ENCODE measurements at places on chromosomes 13 and 19. TPM values are rescaled to one million over a fixed set of nuclear protein-coding genes. Genes with fewer than 3 reads are reported as not detected.

GRCh38 chr19:49011194-49011593 lies 5.7 kb downstream of the LHB start:
- no peaks in the 10 kb centered on the region for H3K4me1 ChIP-seq
- peaks cover 38% of the 10 kb centered on the region for H3K36me3 ChIP-seq
- no peak for DNase-seq
- H3K27me3 ChIP-seq, result no peaks in the 10 kb centered on the region

- H3K27me3 ChIP-seq, result peaks cover 3% of the 10 kb centered on the region
- no peak overlapping the region for H3K4me3 ChIP-seq
- no peak overlapping the region for H3K27ac ChIP-seq
- no peaks in the 10 kb centered on the region for H3K4me1 ChIP-seq
- DNase-seq, result no peak
Measured at GRCh38 chr19:33634361-33635091, 12.8 kb downstream of the CHST8 start.

GRCh38 chr13:41563984-41564365 lies 106.6 kb downstream of the RGCC start:
- H3K36me3 ChIP-seq, result peaks cover 7% of the 10 kb centered on the region
- H3K4me3 ChIP-seq, result no peak overlapping the region

DNA sequence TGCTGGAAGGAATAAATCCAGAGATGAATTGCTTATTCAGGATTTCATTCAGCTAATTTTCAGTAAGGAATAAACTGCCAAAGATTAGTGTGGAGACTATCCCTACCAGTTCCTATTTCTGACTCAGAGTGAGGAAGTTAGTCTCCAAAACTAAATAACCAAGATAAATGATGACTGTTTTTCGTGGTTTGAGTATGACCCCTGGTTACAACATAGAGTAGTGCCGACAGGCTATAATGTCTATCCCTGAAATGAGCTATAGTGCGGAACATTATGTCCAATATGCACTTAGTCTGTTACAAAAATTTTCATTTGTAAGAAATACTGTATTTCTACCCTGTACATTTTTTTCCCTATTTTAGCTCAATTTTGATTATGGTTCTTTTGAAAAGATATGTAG lies 51.4 kb downstream of the NBEA start:
- no peak overlapping the region for H3K27ac ChIP-seq
- H3K36me3 ChIP-seq, result no peaks in the 10 kb centered on the region
- no peak for DNase-seq
- no peaks in the 10 kb centered on the region for H3K4me1 ChIP-seq

DNA sequence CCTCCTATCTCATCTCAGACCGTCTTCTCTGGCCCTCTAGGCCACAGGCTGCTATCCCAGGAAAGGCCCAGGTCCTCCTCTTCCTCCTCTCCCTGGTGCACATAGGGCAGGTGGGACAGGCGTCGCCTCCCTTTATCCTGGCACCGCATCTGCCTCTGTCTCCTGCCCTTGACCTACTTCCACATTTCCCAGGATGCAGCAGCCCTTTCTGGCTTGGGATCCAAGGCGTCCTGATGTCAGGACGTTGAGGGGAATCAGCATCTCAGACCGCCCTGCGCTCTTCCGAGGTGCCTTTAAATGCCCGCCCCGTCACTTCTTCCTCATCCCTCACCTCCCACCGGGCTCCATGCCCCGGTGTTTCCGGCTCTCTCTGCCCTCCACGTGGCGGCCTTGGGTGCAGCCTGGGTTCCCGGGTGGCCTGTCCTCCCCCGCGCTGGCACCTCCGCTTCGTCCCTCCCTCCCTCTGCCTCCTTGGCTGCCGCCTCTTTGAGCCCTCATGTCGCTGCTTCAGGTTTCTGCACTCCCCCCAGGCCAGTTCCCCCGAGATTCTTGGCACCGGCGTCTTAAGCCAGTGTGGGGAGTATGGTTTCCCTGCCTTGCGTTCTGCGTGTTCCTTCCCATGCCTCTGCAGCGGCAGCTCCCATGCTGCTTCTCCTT lies 66.3 kb downstream of the KDM4B start:
- peaks cover 11% of the 10 kb centered on the region for H3K36me3 ChIP-seq
- no peaks in the 10 kb centered on the region for H3K4me1 ChIP-seq
- H3K27ac ChIP-seq, result no peak overlapping the region
- H3K4me3 ChIP-seq, result no peak overlapping the region
- H3K27me3 ChIP-seq, result no peaks in the 10 kb centered on the region

- DNase-seq, result no peak
- no peak overlapping the region for H3K27ac ChIP-seq
- no peaks in the 10 kb centered on the region for H3K27me3 ChIP-seq
- no peak overlapping the region for H3K4me3 ChIP-seq
- peaks cover 78% of the 10 kb centered on the region for H3K36me3 ChIP-seq
- H3K4me1 ChIP-seq, result peaks cover 30% of the 10 kb centered on the region
Measured at GRCh38 chr19:57825511-57825910, 4.6 kb upstream of the ZNF587B start.

- no peak overlapping the region for H3K27ac ChIP-seq
- peaks cover 4% of the 10 kb centered on the region for H3K4me1 ChIP-seq
- H3K27me3 ChIP-seq, result no peaks in the 10 kb centered on the region
- no peak overlapping the region for H3K4me3 ChIP-seq
- no peak for DNase-seq
Measured at GRCh38 chr13:113770441-113770840, 11.4 kb downstream of the TMEM255B start.

DNA sequence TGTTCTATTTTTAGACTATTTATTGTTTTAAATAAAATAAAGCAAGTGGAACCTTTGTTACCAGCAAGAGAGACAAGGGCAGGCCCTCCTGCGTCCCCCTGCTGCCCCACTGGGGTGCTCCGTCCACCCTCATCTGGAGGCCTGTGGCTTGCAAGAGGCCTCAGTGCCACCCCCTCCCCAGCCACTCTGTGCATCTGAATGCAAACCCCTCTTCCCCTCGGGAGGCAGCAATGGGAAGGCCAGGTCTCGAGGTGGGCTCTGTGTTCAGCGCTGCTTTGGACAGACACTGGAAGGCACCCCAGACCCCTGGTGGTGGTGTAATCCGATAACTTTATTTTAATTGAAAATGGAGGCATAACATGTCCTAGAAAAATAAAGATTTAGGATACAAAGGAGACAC lies 4.6 kb downstream of the SIX5 start:
- H3K27ac ChIP-seq, result no peak overlapping the region
- no peaks in the 10 kb centered on the region for H3K36me3 ChIP-seq
- no peak overlapping the region for H3K4me3 ChIP-seq
- H3K27me3 ChIP-seq, result peaks cover 14% of the 10 kb centered on the region
- peaks cover 3% of the 10 kb centered on the region for H3K4me1 ChIP-seq

GRCh38 chr13:109180905-109181425 lies 551.6 kb downstream of the MYO16 start:
- H3K4me1 ChIP-seq, result no peaks in the 10 kb centered on the region
- H3K36me3 ChIP-seq, result no peaks in the 10 kb centered on the region
- H3K27ac ChIP-seq, result no peak overlapping the region
- DNase-seq, result no peak
- H3K4me3 ChIP-seq, result no peak overlapping the region

DNA sequence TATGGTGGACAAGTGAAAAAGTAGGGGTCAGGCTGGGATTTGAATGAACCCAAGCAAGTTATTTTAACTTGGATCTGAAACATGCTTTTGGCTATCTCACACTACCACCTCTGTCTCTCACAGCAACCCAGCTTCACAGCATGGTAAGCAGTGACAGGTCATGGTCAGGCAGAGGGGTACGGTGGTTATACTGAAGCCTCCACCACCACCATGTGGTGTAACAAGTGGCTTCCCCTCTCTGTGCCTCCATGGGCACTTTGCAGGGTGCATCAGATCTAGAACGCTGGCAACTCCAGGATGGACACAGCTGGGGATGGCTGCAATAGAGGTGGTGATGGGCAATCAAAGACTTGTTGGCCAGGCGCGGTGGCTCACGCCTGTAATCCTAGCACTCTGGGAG lies 739 bp upstream of the TMEM145 start:
- no peak for DNase-seq
- H3K36me3 ChIP-seq, result no peaks in the 10 kb centered on the region
- H3K4me1 ChIP-seq, result peaks cover 17% of the 10 kb centered on the region
- peaks cover 42% of the 10 kb centered on the region for H3K27me3 ChIP-seq

DNA sequence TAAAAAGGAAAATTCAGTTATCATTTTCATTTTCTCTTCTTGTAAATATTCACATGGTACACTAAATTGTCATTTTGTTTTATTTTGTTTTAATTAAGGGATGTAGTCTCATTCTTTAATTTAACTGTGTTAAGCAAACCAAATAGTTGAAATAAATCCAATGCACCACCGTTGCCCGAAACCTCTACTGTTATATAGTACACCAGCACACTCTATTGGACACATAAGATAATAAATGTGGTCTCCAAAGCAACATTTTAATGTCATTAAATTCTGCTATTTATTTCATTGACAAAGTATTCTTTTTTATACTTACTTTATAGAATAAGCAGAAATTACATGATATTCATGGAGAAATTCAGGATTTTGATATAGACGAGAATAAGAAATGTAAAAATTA lies 156.4 kb upstream of the FREM2 start:
- no peaks in the 10 kb centered on the region for H3K4me1 ChIP-seq
- H3K27ac ChIP-seq, result no peak overlapping the region
- DNase-seq, result no peak
- no peak overlapping the region for H3K4me3 ChIP-seq

DNA sequence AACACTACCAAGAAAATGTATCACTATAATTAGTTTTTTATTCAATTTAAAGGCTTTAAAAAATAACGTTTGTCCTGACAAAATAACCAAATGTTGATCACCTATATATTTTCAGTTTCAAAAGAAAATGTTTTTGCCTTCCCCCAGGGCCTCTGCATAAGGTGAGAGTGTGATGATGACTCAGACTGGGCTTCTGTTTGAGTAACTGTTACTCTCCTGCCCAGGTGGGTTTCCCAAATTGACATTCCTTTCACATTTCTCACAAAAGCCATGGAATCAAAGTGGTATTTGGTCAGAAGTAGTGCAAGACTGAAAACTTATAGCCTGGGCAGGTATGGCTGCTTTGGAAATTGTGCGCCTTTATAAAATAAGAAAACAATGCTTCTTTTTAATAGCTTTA lies 180.6 kb downstream of the COG6 start:
- H3K36me3 ChIP-seq, result no peaks in the 10 kb centered on the region
- no peak overlapping the region for H3K4me3 ChIP-seq
- DNase-seq, result no peak
- H3K27ac ChIP-seq, result no peak overlapping the region
- H3K4me1 ChIP-seq, result peaks cover 2% of the 10 kb centered on the region

CYP4F2 gene
- total RNA-seq, result not detected

N4BP2L1 gene
- total RNA-seq, result 16.6 TPM

ZMYM2 gene
- 62.4 TPM for total RNA-seq

SPRY2 gene
- not detected for total RNA-seq

FAM83E gene
- total RNA-seq, result 5.1 TPM

PTH2 gene
- not detected for total RNA-seq

KLF5 gene
- total RNA-seq, result 2.0 TPM

ZNF135 gene
- total RNA-seq, result not detected
